ENCODE measurements at places on chromosomes 2 and 18. TPM values are rescaled to one million over a fixed set of nuclear protein-coding genes. Genes with fewer than 3 reads are reported as not detected.

- DNase-seq: no peak
Observed at GRCh38 chr2:104774631-104775030, 79.3 kb upstream of the POU3F3 start.

XRCC5 gene
- 612 TPM for total RNA-seq

CFAP221 gene
- total RNA-seq: not detected

RIF1 gene
- 73.1 TPM for total RNA-seq

- no peak for DNase-seq
Observed at GRCh38 chr2:148814860-148815419, 60.1 kb upstream of the KIF5C start.

ARHGAP28 gene
- not detected for total RNA-seq

GRCh38 chr2:155391613-155392130 is 693.2 kb downstream of the KCNJ3 start:
- DNase-seq: no peak

POTEJ gene
- total RNA-seq: not detected

DNA sequence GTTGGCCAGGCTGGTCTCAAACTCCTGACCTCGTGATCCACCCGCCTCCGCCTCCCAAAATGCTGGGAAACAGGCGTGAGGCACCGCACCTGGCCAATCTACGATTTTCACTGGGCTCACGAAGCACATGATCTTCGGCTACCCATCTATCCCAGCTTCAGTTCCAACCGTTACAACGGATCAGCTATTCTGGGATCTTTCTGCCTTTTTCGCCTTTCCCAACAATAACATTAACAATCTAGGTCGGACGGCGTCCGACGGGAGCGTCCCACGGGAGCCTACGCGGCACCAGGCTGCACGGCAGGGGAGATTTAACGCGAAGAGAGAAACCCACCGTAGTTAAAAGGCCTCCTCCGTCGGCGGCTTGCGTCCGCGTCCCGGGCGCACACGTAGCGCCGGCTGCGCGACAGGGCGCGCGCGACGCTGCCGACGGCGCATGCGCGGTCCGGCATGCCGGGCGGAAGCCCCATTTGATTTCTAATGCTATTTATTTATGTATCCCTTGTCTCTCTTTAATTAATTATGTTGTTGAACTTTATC is at the start of gene MSL3B:
Gene MSL3B (minus strand): TSS at position 394 of the 540 bp plus-strand sequence.
- DNase-seq: peak; percentile 57

GRCh38 chr2:214393796-214394195 is 17.1 kb upstream of the VWC2L start:
- no peak for DNase-seq

DNA sequence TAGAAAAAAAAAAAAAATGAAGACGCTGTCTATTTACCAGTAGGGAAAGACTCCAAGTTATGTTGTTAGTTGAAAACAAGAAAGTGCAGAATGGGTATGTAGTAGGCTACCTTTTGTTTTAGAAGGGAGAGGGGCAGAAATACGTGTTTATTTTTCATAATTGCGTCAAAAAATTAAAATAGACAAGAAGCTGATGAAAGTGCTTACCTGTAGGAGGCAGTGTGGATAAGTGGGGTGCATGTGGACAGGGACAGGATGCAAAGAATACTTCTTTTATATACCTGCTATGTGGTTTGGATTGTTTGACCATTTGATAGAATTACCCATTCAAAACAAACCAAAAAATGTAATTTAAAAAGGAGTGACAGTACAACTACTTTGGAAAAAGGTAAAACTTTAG is 3.0 kb upstream of the GCG start:
- no peak for DNase-seq

DNA sequence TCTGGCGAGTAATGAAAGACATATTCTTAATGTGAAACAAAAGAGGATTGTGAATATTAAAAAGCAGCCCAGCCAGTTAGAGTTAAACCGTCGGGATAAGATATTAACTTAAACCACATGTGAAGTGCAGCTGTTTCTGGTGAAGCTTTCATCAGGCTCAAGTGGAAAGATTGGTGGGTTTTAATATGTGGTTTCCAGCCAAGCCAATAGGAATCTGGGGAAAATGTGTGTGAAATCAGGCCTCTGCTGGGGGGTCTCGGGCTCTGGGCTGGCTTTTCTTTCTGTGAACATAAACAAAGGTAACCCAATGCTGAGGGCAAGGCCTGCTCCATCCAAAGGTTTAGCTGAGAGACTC is 279.6 kb downstream of the SLC4A3 start:
- no peak for DNase-seq

RAD51AP2 gene
- total RNA-seq: not detected

SCYGR4 gene
- not detected for total RNA-seq

CNDP1 gene
- total RNA-seq: 0.09 TPM

- no peak for DNase-seq
Observed at GRCh38 chr18:65788373-65788772, 37.6 kb downstream of the CDH7 start.

GRCh38 chr18:79926306-79926705 is 25.1 kb downstream of the SLC66A2 start:
- DNase-seq: no peak

DNA sequence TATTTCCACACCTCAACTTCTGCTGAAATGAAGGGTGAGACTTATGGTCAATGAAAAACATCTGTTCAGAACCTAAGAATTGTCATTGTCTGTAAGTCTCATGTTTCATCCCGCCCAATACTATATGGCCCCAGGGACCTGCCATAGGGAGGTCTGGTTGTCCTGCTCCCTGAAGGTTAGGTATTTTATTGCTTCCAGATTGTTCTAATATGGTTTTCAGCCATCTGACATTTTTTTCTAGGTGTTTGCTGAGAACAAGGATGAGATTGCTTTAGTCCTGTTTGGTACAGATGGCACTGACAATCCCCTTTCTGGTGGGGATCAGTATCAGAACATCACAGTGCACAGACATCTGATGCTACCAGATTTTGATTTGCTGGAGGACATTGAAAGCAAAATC is 7.3 kb downstream of the XRCC5 start:
- DNase-seq: no peak

GNLY gene
- 7.7 TPM for total RNA-seq
